ENCODE measurements at places on chromosomes 11 and 22. TPM values are rescaled to one million over a fixed set of nuclear protein-coding genes. Genes with fewer than 3 reads are reported as not detected.

DNA sequence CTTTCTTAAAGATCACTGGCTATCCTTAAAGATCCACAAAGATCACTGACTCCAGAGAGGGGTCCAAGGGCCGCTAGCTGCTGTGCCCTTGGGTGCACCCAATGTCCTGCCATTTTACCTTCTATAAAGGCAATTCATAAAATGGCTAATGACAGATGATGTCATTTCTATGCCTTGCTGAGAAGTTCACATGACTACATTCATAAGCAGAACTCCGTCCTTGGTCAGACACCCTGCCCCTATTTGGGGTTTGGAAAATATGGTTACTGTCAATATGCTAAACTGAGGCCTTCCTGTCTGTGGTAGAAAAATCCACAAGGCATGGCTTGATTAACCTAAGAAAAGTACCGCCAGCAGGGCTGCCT lies 60.9 kb upstream of the BMAL1 start:
- H3K27ac ChIP-seq: no peak overlapping the region
- H3K36me3 ChIP-seq: no peaks in the 10 kb centered on the region
- no peak for DNase-seq
- H3K4me3 ChIP-seq: no peak overlapping the region
- peaks cover 24% of the 10 kb centered on the region for H3K4me1 ChIP-seq

DNA sequence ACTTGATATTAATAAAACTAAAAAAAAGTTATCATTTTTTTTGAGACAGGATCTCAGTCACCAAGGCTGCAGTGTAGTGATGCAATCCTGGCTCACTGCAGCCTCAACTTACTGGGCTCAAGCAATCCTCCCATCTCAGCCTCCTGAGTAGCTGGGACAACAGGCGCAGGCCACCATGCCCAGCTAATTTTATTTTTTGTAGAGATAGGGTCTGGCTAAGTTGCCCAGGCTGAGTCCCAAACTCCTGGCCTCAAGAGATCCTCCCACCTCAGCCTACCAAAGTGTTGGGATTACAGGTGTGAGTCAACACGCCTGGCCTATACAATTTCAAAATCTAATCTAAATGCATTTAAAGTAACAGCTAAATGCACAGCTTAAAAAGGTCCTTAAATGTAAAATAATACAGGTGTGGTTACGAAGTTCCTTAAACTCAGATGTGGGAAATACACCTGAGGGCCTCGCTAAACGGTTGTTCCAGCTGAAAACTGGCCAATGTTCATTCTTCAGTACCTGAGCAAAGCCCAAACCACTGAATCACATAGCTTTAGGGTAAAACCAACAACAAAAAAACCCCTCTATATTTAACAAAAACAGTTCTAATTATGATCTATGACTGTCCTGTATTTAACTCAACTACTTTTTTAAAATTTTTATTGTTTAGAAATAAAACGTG lies 11.8 kb downstream of the NAP1L4 start:
- H3K4me1 ChIP-seq: no peaks in the 10 kb centered on the region
- no peak overlapping the region for H3K27ac ChIP-seq
- DNase-seq: no peak
- H3K27me3 ChIP-seq: no peaks in the 10 kb centered on the region

- H3K27me3 ChIP-seq: no peaks in the 10 kb centered on the region
- no peak overlapping the region for H3K4me3 ChIP-seq
- H3K27ac ChIP-seq: no peak overlapping the region
- DNase-seq: no peak
- no peaks in the 10 kb centered on the region for H3K4me1 ChIP-seq
- H3K36me3 ChIP-seq: no peaks in the 10 kb centered on the region
Measured at GRCh38 chr22:22932512-22932941, 44.9 kb downstream of the IGLL5 start.

Gene CAPRIN1
- 1,416 TPM for total RNA-seq

GRCh38 chr11:23780231-23780630 lies 716.6 kb upstream of the LUZP2 start:
- no peak overlapping the region for H3K4me3 ChIP-seq
- no peaks in the 10 kb centered on the region for H3K27me3 ChIP-seq
- H3K27ac ChIP-seq: no peak overlapping the region
- no peak for DNase-seq
- no peaks in the 10 kb centered on the region for H3K36me3 ChIP-seq

DNA sequence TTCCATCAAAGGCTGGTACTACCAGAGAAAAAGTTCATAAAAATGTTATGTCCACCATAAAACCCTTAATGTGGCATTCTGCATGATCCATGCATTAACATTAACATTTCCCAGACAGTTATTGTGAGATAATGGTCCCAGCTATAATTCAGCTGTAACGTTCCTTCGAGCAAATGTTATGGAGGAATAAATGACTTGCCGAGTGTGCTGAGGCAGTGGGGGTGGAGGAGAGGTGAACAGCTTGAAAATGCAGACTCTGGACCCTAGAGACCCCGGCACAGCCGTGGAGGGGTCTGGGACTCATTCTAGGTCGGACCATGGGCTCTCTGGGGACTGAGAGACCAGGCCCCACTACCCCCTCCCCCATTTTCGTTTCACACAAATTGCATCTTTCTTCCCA lies 141.9 kb downstream of the PKNOX2 start:
- no peaks in the 10 kb centered on the region for H3K36me3 ChIP-seq
- no peak overlapping the region for H3K27ac ChIP-seq
- H3K27me3 ChIP-seq: peaks cover 3% of the 10 kb centered on the region
- no peak for DNase-seq
- no peaks in the 10 kb centered on the region for H3K4me1 ChIP-seq

DNA sequence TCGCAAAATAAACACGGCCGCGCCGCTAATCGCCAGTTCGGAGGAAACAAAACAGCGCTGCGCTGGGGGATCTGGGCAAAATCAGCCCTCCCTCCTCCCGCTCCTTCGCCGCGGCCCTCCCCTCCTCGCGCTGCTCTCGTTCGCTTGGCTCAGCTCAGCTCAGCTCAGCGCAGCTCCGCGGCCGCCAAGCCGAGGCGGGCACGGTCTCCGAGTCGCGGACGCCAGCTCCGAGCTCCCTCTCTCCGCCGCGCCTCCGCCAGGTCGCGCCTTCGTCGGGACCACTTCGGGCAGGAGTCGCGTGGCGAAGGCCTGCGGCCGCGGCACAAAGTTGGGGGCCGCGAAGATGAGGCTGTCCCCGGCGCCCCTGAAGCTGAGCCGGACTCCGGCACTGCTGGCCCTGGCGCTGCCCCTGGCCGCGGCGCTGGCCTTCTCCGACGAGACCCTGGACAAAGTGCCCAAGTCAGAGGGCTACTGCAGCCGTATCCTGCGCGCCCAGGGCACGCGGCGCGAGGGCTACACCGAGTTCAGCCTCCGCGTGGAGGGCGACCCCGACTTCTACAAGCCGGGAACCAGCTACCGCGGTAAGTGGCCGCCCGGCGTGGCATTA lies at the start of gene SPON1:
TSS of gene SPON1 (plus strand) at position 162 of the 607 bp plus-strand sequence. CDS start at position 344, 182 bp downstream.
- H3K4me3 ChIP-seq: no peak within 1 kb of the TSS
- H3K4me1 ChIP-seq: no peaks in the 10 kb centered on the region
- H3K36me3 ChIP-seq: no peaks in the 10 kb centered on the region
- peaks cover 100% of the 10 kb centered on the region for H3K27me3 ChIP-seq

Data from A673 (cell line).